Hepatic stellate cell (primary cell): ENCODE measurements at places on chromosomes 13 and 19.

DNA sequence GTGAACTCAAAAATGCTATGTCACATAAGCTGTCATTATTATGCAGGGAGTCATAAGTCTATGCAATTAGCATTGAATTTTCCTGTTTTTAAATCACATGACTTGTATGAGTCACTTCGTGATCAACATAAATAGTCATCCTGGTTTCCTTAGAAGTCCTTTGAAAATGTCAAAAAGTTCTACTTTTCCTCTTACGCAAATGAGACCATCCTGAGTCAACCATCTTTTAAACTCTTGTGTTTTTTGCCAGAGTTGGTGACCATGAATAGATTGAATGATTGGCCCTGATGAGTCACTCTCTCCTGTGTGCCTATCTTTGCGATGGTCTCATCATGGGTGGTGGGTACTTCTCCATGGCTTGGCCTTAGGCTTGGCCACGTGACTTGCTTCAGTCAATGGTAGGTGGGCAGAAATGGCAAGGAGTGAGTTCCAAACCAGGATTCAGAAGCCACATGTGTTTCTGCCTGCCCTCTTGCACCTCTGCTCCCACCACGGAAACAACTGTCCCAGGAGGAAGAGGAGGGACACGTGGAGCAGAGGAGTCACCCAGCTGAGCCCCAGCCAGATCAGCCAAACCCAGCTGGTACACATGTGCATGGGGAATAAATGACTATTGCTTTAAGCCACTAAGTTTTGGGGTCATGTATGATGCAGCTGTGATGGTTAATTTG is 123.5 kb upstream of the CACNA1A start:
- DNase-seq = no peak

DNA sequence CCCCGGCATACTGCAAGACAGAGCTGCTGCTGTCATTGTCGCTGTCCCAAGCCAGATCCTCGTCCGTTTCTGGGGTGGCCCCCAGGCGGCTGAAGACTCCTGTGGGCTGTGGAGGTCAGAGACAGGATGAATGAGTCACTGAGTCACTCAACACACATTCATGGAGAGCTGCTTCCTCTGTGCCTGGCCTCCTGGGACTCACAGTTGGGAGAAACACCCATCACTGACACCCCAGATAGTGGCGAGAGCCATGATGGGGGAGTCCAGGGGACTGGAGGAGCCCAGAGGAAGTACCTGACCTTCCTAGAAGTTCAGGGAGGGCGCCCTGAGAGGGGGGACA is 26.0 kb downstream of the C19orf47 start:
- peak; percentile 32 for DNase-seq

- DNase-seq = peak; percentile 17
Observed at GRCh38 chr19:34172661-34173192, 423 bp downstream of the LSM14A start.

- peak; percentile 22 for DNase-seq
Observed at GRCh38 chr19:2867025-2867991, at the start of gene ZNF556. Gene ZNF556, plus strand, starts transcription at chr19:2867335. Its CDS starts 87 bp downstream, at chr19:2867422.

- no peak for DNase-seq
Observed at GRCh38 chr19:20339444-20339843, 172.4 kb downstream of the ZNF486 start.

GRCh38 chr13:94974015-94974951 is 261.9 kb upstream of the SOX21 start:
- DNase-seq = no peak

DNA sequence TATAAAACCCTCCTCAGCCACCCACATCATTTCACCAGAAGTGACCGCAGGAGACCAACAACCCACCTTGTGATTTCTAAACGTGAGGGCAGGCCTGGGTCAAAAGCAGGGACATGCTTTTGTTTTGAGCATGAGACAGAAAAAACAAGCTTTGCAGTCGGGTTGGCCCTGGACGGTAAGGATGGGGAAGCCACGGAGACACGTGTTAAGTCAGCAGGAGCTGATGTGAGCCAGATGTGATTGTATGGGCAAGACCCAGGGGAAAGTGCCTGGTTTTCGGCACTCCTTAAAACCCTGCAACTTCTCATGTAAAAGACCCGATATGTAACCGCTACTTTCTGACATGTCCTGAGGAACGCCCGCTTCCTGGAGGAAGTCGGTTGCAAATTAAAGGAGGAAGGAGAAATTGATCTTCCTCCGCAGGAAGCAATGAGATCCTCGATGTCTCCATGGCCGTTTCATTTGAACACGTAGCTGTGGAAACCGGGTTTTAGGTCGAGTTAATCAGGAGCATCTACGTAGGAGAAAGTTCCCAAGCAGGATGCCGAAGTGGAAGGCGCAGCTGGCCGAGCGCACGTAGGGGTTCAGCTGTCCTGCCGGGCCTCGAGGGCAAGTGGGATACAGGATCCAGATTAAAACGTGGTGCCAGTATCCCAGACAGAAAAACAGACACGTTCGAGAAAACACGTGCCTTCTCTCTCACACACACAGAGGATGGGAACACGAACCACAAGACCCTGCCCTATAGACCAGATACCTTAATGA is 40.5 kb upstream of the POMP start:
- DNase-seq = no peak

- no peak for DNase-seq
Observed at GRCh38 chr19:48396824-48397176, 3.3 kb downstream of the GRIN2D start.

- no peak for DNase-seq
Observed at GRCh38 chr13:50761406-50761805, 82.1 kb downstream of the DLEU7 start.

GRCh38 chr13:107347641-107348369 is 779.9 kb upstream of the ARGLU1 start:
- DNase-seq = no peak

DNA sequence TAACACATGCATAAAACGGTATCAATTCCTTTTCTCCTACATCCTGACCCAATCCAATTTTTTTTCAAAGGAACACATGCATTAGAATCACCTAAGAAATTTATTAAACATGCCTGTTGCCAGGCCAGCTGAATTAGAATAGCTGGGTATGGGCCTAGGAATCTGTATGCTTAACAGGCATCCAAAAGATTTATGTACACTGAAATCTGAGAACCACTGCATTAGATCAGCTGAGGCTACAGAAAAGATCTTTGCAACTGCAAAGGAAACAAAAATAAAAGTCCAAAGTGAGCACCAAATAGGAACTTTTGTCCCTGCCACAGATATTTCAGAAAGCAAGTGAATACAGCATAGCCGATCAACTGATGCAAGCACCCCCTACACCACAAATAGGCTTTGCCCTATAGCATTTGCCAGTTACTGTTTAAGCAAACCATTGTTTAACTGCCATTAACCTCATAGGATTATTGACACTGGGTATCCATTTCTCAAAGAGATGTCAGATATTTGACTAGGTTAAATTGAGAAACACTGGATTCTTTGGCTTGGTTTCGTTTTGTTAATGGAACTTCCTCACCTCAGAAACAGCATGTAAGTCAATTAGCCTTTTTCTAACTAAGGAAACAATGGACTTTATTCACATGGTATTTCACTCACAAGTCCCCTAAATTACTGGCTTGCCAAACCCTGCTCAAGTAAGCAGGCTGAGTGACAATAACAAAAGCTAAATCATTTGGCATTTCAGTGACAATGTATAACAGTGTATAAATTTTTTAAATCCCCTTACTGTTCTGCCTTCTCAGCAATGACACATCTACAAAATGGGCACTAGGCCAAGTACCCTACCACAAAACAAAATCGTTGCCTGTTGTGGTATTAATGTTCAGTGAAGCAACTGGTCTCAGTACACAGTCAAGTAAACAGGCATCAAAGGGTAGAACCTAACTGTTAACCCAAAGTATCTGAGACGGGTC is 67.8 kb downstream of the SUCLA2 start:
- no peak for DNase-seq

DNA sequence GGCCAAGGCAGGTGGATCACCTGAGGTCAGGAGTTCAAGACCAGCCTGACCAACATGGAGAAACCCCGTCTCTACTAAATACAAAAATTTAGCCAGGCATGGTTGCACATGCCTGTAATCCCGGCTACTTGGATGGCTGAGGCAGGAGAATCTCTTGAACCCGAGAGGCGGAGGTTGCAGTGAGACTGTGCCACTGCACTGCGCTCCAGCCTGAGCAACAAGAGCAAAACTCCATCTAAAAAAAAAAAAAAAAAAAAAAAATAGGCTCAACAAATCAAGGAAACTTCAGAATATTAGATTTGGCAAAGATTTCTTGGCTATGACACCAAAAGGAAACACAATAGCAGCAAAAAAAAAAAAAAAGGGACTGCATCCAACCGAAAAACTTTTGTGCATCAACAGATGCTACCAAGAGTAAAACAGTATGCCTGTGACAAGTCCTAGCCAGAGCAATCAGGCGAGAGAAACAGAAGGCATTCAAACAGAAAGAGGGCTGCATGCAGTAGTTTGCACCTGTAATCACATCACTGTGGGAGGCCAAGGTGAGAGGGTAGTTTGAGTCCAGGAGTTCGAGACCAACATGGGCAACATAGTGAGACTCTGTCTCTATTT is 23.8 kb downstream of the ZNF160 start:
- no peak for DNase-seq

GRCh38 chr13:110524541-110525257 is 36.8 kb downstream of the RAB20 start:
- DNase-seq = no peak

DNA sequence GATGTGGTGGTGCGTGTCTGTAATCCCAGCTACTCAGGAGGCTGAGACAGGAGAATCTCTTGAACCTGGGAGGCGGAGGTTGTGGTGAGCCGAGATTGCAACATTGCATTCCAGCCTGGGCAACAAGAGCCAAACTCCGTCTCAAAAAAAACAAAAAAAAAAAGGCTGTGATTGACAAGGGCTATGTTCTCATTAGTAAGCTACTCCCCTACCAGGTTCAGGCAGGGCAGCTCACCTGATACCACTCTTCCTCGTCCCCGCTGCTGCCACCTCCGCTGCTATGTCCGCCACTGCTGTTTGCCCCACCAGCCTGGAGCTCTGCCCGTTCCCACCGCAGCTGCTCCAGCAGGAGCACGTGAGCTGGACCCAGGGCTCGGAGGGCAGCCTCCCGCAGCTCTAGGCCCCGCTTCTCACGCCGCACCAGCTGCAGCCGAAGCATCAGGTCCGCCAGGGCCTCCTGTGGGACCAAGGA is 9.4 kb downstream of the USHBP1 start:
- no peak for DNase-seq

DNA sequence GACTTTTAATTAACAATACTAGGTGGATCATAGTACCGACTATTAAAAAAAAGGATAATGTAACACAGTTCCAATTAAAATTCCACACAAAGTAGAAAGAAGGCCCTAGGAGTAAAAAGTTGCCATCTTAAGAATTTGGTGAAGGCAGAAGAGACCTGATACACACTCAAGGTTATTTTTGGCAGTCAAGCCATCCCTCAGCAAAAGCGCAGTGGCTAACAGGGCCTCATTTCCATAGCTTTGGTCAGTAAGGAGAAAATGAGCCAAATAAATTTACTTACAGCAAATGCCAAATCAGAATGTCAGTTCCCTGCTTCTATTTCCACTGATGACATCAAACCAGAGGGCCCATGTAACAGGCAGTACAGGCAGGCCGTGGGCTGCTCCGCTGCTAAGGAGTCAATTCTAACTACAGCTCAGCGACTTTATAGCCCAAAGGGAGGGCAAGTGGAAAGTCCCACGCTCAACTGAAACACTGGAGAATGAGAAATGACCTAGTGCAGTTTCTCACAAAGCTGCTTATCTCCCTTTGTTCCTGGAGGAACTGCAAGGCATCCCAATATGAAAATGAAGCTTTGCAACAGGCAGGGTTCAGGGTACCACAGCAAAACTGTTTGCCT is 6.3 kb downstream of the ARGLU1 start:
- no peak for DNase-seq

DNA sequence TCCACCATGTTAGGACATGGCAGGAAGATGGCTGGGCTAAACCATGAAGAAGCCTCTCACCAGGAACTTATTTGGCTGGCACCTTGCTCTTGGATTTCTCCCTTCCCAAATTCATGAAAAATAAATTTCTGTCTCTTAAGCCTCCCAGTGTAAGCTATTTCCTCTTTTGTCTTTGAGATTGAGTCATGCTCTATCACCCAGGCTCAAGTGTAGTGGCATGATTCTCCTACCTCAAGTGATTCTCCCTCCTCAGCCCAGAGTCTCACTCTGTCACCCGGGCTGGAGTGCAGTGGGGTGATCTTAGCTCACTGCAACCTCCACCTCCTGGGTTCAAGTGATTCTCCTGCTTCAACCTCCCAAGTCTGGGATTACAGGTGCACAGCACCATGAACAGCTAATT is 12.6 kb downstream of the ZNF888 start:
- no peak for DNase-seq

DNA sequence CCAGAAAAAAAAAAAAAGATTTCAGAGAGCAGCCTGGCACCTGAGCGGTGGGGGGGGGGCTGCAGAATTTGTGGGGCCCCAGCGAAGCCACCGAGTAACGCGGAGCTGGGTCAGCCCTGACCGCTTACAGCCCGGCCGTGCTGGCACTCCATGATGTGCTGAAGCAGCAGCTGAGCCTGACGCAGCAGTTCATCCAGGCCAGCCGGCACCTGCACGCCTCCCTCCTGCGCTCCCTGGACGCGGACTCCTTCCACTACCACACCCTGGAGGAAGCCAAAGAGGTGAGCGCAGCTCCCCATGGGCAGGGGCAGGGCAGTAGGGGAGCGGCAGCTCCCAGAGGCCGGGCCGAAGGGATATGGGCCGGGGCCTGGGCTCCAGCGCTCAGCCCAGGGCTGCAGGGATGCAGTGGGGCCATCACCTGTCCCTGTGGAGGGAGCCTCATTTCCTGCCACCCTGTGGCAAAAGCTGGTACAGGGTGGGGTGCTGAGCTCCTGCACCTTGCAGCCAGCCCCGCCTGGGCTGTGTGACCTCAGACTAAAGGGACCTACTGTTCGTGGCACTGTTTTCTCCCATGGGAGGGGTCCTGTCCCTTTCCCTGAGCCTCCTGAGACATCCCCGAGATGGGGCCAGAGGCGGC is 18.3 kb downstream of the C19orf44 start:
- DNase-seq = no peak

- DNase-seq = no peak
Observed at GRCh38 chr13:100334214-100334613, 245.3 kb downstream of the PCCA start.

DNA sequence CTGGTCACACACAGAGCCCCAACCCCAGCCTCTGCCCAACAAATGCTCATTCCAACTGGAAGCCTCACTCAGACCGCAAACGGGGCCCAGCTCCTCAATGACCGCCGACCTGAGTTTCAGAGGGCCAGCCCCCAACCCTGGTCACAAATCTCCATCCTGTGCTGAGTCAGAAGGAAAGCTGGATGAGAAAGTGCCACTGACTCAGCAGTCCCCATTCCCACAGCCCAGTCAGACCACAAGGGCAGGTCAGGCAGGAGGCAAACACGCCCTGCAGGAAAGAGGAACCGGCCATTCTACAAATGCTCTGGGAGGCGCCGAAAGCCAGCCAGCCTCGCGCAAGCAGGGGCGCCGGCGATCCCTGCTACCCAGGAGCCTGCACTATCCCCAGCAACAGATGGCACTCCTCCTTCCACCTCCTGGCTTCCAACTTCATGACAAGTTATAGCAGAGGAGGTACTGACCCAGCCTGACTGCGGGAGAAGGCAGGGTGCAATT is 14.1 kb upstream of the PRKD2 start:
- DNase-seq = peak; percentile 97
